ENCODE measurements at places on chromosomes 2 and 18. TPM values are rescaled to one million over a fixed set of nuclear protein-coding genes. Genes with fewer than 3 reads are reported as not detected.

SERPINB13 gene
- total RNA-seq = not detected

SRD5A2 gene
- 0.06 TPM for total RNA-seq

TRIM43 gene
- total RNA-seq = not detected

CHRNG gene
- not detected for total RNA-seq

GPR39 gene
- total RNA-seq = 10.9 TPM

KCNE4 gene
- 0.21 TPM for total RNA-seq

RAB6C gene
- not detected for total RNA-seq

XRCC5 gene
- total RNA-seq = 150 TPM

GKN1 gene
- total RNA-seq = not detected

SERPINB12 gene
- total RNA-seq = not detected

SLC9A2 gene
- 0.18 TPM for total RNA-seq

AMER3 gene
- 1.2 TPM for total RNA-seq

CDH7 gene
- total RNA-seq = 0.74 TPM

- no peak for DNase-seq
Measured at GRCh38 chr2:105836840-105837692, 92.4 kb downstream of the NCK2 start.

GRCh38 chr2:69238449-69239031 lies 148.5 kb downstream of the GFPT1 start:
- no peak for DNase-seq

DNA sequence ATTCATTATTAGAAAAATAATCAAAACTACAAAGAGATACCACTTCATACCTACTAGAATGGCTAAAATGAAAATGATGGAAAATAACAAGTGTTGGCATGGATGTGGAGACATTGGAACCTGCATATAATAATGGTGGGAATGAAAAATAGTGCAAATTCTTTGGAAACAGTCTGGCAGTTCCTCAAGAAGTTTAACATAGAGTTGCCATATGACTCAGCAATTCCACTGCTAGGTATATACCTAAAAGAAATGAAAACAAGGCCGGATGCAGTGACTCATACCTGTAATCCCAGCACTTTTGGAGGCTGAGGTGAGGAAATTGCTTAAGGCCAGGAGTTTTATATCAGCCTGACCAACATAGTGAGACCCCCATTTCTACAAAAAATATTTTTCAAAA lies 41.6 kb upstream of the ACYP2 start:
- peak; percentile 18 for DNase-seq

- no peak for DNase-seq
Measured at GRCh38 chr2:72846171-72847095, 20.6 kb upstream of the EXOC6B start.

DNA sequence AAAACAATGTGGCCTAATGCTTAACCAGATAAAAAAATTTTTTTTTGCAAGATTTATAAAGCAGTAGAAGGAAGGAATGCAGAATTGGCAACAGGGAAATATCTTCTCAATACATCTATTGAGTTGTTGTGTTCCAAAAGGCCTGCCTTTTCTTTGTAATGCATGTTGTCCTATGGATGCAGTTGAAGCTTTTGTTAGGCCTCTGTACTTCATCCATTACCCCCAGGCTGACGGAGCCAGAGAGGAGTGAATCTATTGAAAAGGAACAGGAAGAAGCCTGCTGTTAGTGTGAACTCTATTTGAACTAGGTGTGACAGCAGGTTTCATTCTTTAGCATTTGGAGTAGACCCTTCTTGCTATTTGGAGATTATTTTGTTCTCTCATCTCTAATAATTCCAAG lies 56.5 kb downstream of the MTX2 start:
- no peak for DNase-seq

- no peak for DNase-seq
Measured at GRCh38 chr2:45315861-45316260, 295.2 kb downstream of the SRBD1 start.

GRCh38 chr2:190781604-190782198 lies 98.9 kb upstream of the GLS start:
- peak; percentile 85 for DNase-seq

DNA sequence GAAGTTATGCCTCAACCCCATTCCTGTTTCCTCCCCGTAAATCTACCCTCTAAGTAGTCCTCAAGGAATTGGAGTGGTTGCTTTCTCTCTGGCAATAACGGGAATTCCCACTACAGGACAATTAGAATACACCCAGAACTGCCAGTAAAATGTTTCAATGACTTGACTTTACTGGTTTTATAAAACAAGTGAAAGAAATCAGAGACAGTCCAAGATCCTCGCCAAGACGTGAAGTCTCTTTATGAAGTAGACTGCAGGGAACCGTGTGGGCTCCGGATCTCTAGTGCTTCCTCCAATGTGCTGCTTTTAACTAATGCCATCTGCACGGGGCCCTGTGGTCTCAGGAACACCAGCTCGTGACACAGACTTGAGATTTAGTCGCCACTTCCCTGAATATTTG lies 101.4 kb downstream of the CPO start:
- no peak for DNase-seq

DNA sequence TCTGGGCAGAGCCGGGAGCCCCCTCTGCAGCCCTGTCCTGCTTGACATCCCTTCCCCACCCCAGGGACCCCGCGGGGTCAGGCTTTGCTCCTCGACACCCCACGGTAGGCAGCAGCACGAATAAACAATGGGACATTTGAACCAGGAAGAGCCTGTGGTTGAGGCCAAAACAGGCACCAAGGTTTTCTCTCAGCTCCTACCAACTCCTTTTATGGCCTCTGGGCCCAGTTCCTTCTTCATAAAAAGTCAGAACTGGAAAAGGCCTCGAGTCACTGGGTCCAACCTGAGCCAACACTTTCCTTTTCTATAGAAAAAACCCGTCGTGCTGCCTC lies 20.6 kb downstream of the TEX44 start:
- DNase-seq = no peak

DNA sequence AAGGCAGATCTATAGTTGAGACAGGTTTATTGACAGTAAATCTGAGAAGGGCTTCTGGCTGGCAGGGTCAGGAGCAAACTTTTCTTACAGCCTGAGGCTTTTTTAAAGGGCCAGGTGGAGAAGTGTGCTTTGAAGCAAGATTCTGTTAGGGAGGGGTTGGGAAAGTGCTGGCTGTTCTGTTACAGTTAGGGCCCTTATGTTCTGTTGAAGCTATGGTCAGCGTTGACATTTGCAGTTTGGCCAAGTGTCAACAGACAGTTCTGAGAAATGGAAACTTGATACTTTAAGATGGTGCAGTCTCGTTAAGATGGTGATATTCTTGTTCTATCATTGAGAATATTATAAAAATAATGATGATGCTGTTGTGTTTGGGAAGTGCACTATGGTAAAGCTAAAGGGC lies 154.2 kb downstream of the RDH14 start:
- no peak for DNase-seq

DNA sequence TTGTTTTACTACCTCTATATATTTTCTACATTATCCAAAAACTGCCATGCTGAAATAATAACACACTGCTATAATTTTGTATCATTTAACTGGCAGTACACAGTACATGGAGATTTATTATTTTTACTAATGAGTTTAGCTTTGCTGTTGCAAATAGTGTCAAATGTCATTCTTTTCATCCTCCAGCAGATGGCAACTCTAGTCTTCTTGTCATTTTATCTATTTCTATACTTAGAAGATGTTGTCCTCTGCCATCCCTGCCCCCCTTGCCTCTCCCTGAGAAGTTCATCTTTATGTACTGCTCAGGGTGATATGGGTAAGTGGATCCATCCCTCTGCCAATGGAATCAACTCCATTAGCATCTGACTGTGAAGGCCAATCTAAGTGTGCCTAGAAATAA lies 21.7 kb upstream of the LRRTM1 start:
- peak; percentile 25 for DNase-seq

DNA sequence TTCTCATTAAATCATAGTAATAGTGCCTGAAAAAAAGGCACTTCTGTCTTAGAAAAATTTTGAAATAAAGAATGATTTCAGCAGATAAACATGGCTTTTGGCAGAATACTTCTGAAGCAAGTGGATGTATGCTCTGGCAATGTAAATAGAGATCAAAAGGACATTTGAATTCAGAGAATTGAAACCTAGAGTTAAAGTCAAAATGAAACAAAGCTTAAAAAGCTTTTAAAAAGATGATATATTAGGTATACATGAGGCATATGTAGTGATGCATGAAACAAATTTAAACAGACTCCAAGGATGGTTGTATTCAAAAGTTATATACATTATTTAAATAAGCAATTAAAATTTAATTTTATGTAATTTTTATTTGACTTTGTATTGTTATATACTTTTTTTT lies 1344.5 kb upstream of the TMEFF2 start:
- no peak for DNase-seq

- DNase-seq = peak; percentile 78
Measured at GRCh38 chr18:54444319-54444914, 86.7 kb downstream of the C18orf54 start.

GRCh38 chr2:205058409-205058808 lies 513.1 kb downstream of the PARD3B start:
- no peak for DNase-seq

GRCh38 chr18:63262369-63263335 lies 56.9 kb downstream of the BCL2 start:
- peak; percentile 34 for DNase-seq

DNA sequence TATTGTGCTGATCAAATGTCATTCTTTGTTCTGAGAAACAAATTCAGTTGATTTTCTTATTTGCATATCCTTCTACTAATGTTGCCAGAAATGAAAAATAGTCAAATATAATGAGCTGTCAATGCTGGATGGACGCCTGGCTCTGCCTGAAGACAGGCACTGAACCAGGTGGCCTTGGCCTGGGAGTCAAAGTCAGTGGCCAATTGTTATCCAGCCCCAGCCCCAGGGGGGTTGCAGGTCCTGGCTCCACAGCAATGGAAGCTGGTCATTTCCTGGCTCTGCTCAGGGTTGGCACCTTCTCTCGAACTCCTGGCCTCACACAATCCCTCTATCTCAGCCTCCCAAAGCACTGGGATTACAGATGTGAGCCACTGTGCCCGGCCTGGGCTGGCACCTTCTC lies 176.8 kb upstream of the GLI2 start:
- no peak for DNase-seq

GRCh38 chr2:58973811-58974281 lies 732.7 kb upstream of the FANCL start:
- no peak for DNase-seq

GRCh38 chr18:32093102-32093511 lies 1.4 kb downstream of the RNF138 start:
- peak; percentile 63 for DNase-seq

DNA sequence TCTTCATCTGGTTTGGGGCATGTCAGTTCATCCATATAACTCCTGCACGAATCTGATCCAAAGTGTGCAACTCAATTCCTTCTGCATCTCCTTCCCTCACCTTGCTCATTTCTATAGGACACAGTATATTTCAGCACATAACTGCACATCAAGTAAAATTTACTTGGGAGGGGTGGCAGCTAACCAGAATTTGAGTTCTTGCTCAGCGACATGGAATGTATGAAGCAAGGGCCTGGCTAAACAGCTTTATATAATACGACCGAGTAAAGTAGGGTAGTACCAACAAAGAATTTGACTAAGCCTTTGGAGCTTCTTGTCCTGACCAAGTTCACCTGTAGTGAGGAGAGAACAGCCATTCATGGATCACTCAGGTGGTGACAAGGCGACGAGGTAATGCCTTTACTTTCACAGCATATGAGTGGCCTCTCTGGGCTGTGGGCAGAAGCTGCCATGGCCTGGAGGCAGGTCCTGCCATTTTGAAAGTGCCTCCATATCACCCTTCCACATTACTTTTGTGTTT lies 570.2 kb upstream of the TNP1 start:
- peak; percentile 20 for DNase-seq

- no peak for DNase-seq
Measured at GRCh38 chr2:42223067-42223854, 54.1 kb downstream of the EML4 start.

- DNase-seq = no peak
Measured at GRCh38 chr2:123853161-123853560, 171.9 kb upstream of the CNTNAP5 start.

GRCh38 chr18:10805587-10806118 lies 279.8 kb downstream of the NAPG start:
- DNase-seq = no peak

- peak; percentile 41 for DNase-seq
Measured at GRCh38 chr2:189783451-189783926, 650 bp downstream of the ORMDL1 start.
